ENCODE measurements at places on chromosomes 2 and 18. TPM values are rescaled to one million over a fixed set of nuclear protein-coding genes. Genes with fewer than 3 reads are reported as not detected.

GRCh38 chr2:204900487-204900886 lies 355.2 kb downstream of the PARD3B start:
- no peak for DNase-seq

- no peak for DNase-seq
Observed at GRCh38 chr2:216298719-216299495, 73.4 kb downstream of the MARCHF4 start.

GRCh38 chr2:37085731-37086147 lies 1.4 kb downstream of the GPATCH11 start:
- DNase-seq, result no peak

DNA sequence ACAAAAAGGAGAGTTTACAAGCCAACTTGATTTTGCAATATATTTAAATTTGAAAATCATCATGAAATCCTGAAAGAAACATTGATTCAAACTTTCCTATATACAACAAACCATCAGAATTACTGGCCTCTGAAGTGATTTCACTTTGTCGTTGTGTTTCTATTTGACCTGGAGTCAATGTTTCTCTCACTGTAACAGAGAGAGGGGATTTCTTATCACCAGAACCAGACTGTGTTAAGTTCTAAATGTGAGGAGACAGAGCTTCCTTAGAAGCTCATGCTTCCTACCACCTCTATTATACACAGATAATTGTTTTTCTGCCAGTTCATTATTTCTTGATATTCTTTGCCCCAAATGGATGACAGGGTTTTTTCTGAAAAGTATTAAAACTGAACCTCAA lies 245.0 kb upstream of the RND3 start:
- DNase-seq, result no peak

GRCh38 chr2:226673314-226673723 lies 126.3 kb downstream of the IRS1 start:
- peak; percentile 52 for DNase-seq

GRCh38 chr2:126172631-126173184 lies 483.2 kb upstream of the GYPC start:
- DNase-seq, result no peak

GRCh38 chr2:178199334-178199733 lies 5.0 kb downstream of the OSBPL6 start:
- no peak for DNase-seq

GRCh38 chr2:121695171-121695451 lies 41.6 kb downstream of the NIFK start:
- DNase-seq, result no peak

DNA sequence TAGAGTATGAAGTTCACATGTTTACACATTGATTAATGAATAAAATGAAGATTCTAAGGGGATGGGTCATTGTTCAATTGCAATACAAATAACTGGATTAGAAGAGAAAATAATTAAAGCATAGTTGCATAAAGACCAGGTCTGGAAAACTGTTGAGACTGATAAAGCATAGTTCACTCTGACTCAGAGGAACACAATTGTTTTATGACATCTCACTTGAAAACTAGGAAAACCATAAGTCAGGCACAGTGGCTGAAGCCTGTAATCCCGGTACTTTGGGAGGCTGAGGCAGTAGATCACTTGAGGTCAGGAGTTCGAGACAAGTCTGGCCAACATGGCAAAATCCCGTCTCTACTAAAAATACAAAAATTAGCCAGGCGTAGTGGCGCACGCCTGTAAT lies 46.7 kb downstream of the PLA2R1 start:
- DNase-seq, result no peak

- DNase-seq, result no peak
Observed at GRCh38 chr18:59717291-59717690, 20.1 kb upstream of the CCBE1 start.

The ANKRD30B gene
- total RNA-seq, result not detected

Data from SJSA1 (cell line).